ENCODE measurements at places on chromosomes 3 and 15.

DNA sequence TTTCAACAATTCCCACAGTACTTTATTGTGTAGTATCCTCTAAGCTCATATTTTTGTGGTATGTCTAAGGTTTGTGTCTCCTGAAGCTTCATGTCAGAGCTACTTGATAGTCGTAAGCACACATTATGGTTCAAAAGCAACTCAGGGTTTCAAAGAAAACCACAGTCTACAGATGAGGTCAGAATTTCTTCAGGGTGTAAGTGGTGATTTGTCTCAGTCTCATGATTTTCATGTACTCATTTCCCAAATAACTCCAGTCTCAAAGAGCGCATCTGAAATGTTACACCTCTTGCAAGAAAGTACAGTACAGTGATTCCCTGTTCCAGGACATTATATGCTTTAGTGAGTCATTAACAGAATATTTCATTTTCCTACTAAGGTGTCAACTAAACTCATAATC is 47.5 kb upstream of the SSR3 start:
- DNase-seq: no peak

DNA sequence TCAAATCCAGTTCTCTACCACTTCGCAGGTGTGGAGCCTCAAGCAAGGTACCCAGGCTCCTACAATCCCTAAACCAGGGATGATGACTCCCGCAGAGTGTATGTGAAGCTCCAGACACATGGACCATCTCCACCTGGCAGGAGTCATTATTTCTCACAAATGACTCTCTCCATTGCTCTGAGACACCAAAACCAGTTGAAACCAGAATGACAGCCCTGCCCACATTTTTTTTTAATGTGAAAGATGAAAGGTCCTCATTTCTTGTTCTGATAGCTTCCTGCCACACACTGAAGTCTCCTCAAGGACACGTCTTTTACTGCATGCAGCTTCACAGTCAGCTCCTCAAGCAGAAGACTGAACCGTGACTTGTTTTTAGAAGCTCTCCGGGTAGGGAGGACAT is 61.4 kb upstream of the ZBTB38 start:
- DNase-seq: no peak

DNA sequence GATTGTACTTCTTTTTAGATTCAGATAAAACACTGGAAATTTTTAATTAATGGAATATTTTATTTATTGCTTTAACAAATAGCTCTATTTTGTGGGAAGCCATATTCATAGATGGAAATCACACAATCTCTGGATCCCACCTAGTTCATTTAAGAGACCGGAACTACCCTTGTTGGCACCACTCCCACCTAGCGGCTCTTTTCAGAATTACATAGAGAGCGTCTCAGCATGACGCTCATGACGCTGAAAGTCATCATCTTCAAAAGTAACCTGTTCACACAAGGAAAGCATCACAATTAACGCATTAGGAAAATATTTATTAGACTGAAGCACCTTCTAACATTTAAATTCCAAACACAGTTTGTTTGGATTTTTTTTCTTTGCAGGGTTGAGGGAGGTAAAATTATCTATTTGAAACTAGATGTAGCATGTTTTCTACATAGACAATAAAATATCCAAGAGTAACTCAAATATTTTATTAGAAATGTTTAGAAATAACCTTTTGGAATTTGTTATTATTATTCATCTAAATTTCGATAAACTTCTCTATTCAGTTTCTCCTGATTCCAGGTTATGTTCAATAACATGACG is 214.9 kb upstream of the ARRDC4 start:
- DNase-seq: no peak

DNA sequence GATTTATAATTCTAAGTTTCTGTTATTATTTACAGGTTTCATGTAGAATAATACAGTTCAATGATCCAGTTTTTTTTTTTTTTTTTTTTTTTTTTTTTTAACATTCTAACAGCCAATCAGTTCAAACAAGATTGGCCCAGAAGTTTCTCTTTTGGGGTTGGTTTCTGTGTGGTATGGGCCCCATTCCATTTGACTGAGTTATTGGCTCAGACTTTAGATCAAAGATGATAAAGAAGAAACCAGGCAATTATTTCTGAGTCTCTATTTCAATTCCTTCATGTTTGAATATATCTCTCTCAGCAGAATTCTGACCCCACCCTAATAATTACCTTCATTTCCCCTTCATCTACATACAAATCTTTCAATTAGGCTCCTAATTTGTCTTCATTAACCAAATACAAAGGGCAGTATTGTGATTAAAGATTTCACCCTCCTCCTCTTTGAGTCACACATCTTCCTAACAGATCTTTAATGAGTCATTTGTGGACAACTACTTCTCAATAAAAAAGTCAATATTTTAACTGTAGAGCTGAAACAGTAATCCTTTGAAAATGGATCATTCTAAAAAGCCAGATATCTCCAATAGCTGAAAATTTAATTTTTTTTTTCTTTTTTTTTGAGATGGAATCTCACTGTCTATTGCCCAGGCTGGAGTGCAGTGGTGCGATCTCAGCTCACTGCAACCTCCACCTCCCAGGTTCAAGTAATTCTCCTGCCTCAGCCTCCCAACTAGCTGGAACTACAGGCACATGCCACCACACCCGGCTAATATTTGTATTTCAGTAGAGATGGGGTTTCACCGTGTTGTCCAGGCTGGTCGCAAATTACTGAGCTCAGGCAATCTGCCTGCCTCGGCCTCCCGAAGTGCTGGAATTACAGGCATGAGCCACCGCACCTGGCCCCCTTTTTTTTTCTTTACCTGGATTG is 878.8 kb downstream of the NAALADL2 start:
- no peak for DNase-seq

DNA sequence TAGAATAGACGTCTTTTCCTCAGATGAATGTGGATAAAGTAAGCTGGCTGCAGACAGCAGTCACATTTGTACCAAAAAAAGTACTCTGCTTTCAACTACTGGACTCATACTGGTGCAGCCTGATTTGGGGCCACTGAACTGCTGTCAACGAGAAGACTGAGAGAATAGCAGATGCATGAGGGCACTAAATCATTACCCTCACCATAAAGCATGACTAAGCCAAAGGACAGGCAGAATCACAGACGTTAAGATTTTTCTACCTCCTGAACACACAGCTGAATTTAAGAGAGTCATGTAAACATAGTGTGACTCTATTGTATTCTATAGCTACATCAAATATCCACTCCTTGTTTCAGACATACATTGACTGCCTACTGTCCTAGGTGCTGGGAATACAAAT is 67.8 kb upstream of the CDAN1 start:
- no peak for DNase-seq

DNA sequence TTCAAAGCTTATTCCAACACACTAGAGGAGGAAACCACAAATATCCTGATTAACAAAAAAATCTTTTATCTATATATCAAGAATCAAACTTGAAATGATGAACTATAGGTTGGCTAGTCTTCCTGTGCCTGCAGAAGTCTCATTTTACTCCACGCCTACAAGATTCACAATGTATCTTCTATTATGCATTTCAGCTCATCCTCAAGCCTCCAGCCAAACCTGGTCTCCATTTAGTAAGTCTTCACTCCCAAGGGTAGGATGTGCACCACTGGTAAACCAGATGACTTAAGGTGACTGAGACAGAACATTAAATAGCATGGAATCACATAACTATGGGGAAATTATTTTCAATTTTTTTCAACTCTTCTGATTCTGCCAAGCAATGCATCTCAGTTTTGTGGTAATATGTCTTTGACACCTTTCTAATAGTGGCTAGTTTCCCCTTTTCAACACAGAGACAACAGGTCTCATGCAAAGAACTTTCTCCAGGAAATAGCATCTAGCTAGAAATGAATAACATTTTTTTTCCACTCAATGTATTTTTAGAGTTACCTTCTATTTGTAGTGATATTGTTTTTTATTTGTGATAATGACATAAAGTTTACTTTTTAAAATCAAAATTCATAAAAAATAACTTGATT is 166.9 kb downstream of the TNIK start:
- DNase-seq: no peak

GRCh38 chr15:51863131-51863530 is 33.7 kb downstream of the TMOD3 start:
- DNase-seq: no peak
